DND-41 (cell line): ENCODE measurements at places on chromosomes 1 and 21.

- no peak for DNase-seq
These were observed 104.2 kb downstream of the DUSP10 start for GRCh38 chr1:221637641-221638041.

DNA sequence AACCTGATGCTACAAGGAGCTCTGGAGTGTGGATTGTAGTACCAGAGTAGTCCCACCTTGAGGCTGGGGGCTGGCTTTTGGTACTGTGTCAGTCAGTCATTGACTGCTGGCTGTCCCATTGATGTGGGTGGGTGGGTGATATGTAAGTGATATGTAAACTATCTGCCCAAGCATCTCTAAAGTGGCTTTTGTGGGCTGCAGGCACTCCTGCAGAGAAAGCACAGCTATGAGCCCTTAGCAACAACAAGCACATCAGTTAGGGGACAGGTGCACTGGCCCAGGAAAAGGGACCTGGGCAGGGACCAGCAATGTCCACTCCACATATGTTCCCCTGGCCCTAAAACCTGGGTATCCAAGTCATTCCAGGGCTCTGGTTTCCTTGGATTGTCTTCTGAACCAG, 109.9 kb downstream of the TAS1R2 start:
- no peak for DNase-seq

- DNase-seq, result no peak
These were observed 24.0 kb downstream of the FNBP1L start for GRCh38 chr1:93471911-93472310.

- no peak for DNase-seq
These were observed 124.2 kb downstream of the RUNX1 start for GRCh38 chr21:34924771-34925419.

- peak; percentile 8 for DNase-seq
These were observed 317.2 kb upstream of the NFIA start for GRCh38 chr1:60765204-60765603.

DNA sequence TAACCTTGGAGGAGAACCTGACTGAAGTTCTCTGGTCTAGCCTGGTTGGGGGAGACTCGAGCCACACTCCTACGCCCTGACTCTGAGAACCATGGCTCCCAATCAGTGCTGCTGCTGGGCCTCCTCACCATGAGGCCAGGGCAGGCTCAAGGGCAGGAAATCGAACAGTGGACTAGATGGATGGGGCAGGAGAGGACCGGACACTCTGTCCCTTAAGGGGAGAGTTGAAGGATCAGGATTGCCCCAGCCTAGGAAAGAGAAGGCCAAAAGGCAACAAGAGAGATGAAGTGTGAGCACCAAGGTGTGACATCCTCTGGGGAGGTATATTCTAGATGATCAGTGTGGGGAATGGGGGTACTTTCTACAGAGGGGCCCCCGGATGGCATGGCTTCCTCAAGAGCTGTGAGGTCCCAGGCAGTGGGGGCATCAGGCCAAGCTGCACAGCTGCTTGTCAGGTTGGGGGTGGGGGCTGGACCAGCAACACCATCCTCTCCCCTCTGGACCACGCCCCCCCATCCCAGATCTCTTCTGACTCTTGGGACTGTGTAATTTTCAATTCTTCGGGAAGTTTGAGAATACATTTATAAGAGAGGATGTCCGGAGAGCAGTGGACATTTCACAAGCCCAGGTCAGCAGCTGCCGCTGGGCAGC, 34.0 kb downstream of the MX1 start:
- no peak for DNase-seq

DNA sequence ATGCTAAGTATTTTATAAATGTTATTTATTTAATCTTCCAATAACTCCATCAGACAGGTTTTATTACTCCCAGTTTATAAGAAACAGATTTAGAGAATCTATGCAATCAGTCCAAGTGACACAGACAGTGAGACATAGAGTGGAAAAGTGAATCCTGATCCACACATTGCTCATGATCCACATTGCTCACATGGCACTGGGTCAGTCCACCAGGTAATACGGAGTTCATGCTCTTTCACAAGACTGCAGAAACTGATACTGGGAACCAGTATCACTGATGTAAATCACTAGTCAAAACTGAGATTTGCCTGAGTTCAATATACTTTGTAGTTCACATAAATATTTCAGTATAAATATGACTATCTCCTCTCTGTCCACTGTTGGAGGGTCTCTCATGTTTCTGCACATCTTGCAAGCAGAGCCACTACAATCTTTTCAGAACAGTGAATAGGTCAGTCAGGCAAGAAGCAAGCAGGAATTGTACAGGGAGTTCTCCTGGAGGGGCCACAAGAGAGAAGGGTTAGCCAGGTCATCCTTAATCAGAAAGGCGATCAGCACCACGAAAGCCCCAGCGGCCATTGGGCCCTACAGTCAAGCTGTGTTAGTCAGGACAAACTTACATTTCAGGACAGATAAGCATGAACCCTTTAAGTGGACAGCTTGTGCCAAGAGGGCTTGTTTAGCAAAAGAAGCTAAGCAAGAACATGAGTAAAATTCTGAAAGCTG, 275.4 kb upstream of the NR5A2 start:
- DNase-seq, result no peak

GRCh38 chr1:171122893-171123292, 32.2 kb downstream of the FMO3 start:
- no peak for DNase-seq

GRCh38 chr21:14584357-14585095, 38.4 kb upstream of the SAMSN1 start:
- DNase-seq, result no peak
